ENCODE measurements at places on chromosomes 6 and 20.

GRCh38 chr20:18223409-18223808 is 64.9 kb upstream of the ZNF133 start:
- H3K4me3 ChIP-seq: no peak overlapping the region
- no peak overlapping the region for H3K27ac ChIP-seq
- no peaks in the 10 kb centered on the region for H3K36me3 ChIP-seq
- H3K4me1 ChIP-seq: no peaks in the 10 kb centered on the region

DNA sequence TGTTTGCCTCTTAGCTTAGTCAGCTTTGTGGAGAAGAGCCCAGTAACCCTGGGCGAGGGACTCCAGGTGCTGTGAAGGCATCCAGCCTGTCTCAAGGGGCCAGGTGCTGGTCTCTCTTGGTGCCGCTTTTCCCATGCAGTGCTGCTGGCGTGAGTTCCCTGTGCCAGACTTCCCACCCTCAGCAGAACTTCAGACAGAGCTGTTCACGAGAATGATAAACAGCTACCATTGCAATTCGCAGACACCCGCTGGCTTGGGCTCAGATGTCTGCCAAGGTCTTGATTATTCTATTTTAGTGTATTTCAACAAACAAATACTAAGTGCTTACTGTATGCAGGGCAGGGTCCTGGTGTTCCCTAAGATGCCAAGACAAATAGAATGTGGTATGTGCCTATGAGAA is 57.7 kb downstream of the RNF217 start:
- H3K4me3 ChIP-seq: no peak overlapping the region
- DNase-seq: no peak
- H3K36me3 ChIP-seq: no peaks in the 10 kb centered on the region
- no peaks in the 10 kb centered on the region for H3K4me1 ChIP-seq

GRCh38 chr20:57872816-57873409 is 163.1 kb upstream of the PMEPA1 start:
- H3K36me3 ChIP-seq: no peaks in the 10 kb centered on the region
- no peak for DNase-seq
- H3K4me3 ChIP-seq: no peak overlapping the region

DNA sequence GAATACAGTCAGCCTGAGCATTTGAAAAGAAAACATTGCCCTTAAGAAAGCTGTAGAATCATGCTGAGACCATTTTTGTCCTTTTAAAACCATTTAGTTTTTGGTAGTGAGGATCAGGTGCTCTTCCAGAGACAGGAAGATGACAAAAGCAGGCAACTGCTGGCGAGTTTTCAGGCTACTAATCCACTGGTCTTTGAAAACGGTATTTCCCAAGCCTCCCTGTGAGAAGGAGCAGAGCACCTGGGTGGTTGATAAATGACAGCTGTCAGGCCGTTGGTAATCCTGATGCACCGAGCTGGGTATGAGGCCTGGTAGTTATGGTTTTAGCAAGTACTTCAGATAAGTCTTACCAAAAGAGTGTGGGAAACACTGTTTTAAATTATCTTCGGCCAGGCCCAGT is 10.1 kb upstream of the SEC63 start:
- no peaks in the 10 kb centered on the region for H3K36me3 ChIP-seq
- H3K27me3 ChIP-seq: peaks cover 12% of the 10 kb centered on the region
- peaks cover 12% of the 10 kb centered on the region for H3K4me1 ChIP-seq
- no peak overlapping the region for H3K4me3 ChIP-seq

DNA sequence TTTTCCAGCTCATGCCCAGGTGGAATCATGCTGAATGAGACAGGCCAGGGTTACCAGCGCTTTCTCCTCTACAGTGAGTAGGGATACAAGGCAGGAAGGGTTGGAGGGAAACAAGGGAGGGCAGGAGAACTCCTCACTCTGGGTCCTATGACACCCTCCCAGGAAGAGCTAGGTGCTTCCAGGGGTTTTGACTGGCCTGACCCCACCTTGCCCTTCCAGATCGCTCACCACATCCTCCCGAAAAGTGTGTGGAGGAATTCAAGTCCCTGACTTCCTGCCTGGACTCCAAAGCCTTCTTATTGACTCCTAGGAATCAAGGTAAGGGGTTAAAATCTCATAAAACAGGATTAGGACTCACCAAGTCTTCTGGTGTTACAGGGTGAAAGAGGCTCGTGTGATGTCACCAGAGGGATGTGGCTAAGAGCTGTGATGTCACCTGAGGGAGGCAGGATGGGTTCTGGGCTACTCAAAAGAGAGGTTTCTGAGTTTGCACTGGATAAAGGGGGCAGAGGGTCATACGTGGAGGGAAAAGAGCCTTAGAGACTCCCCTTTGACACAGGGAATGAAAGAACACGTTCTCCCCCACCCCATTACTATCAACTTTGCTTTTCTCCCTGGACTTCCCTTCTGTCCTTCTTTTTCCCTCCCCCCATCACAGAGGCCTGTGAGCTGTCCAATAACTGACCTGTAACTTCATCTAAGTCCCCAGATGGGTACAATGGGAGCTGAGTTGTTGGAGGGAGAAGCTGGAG is 1.9 kb downstream of the APOM start:
- DNase-seq: peak; percentile 30
- peaks cover 49% of the 10 kb centered on the region for H3K36me3 ChIP-seq
- H3K4me1 ChIP-seq: peaks cover 54% of the 10 kb centered on the region

All from T-helper 2 cell treated with Interferon-gamma antibody and Interleukin-4, amounts not matched to agents 5 μg/mL and 100 μg/mL, for 36 hours (primary cell).